SK-MEL-5 (cell line): ENCODE measurements at places on chromosomes 16 and 17. TPM values are rescaled to one million over a fixed set of nuclear protein-coding genes. Genes with fewer than 3 reads are reported as not detected.

CLEC10A gene
- not detected in 2 replicates for total RNA-seq

GRCh38 chr16:81493755-81494433, 49.3 kb downstream of the CMIP start:
- DNase-seq = no peak

ABCA10 gene
- 0.67 and 0.98 TPM in 2 replicates for total RNA-seq

GRCh38 chr16:88004391-88004790, 53.2 kb downstream of the BANP start:
- DNase-seq = no peak
